ENCODE measurements at places on chromosomes 2 and 18.

DNA sequence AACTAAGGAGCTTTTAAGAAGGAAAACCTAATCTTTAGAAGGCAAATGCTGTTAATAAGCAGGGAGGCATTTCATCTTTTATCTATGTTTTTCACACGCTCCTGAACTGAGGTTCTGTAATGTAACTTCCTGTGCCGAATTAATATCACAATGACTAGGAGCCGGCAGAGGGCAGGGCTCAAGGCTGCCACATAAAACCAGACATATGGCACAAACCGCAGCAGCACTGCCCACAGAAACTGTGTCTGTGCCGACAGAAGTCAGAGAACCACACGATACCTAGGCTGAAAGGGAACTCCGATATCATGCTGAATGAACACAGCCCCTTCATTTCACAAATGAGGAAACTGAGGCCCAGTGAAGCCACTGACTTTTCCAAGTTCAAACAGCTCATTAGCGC, 112.1 kb downstream of the EIPR1 start:
- DNase-seq = no peak

GRCh38 chr2:161146996-161147395, 13.2 kb upstream of the TANK start:
- DNase-seq = no peak

DNA sequence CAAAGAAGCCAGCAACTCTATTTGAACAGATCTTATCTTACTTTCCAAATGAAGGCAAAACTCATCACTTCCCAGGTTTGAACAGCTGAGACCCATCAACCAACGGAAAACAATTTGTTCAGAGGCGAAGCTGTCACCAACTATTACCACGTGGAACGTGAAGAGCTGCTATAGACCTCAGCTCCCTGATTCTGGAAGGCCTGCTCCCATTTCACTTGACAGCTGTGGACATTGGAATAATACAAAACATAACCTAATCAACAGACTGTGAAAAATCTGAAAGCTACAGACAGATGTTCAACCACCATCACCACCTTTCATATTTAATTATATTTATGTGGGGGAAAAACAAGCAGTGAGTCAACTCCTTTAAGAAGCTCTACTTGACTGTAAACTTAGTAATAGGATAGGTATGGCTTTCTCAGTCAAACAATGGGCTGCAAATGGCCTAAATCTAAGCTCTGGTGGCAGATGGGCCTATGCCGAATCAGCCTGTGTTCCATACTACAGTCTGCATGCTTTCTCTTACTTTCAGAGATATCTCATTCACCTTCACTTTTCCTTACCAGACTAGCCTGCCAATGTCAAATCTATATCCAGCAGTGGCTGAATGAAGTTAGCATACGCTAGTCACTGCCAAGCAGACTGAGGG, 896.4 kb downstream of the TDRD15 start:
- DNase-seq = no peak

DNA sequence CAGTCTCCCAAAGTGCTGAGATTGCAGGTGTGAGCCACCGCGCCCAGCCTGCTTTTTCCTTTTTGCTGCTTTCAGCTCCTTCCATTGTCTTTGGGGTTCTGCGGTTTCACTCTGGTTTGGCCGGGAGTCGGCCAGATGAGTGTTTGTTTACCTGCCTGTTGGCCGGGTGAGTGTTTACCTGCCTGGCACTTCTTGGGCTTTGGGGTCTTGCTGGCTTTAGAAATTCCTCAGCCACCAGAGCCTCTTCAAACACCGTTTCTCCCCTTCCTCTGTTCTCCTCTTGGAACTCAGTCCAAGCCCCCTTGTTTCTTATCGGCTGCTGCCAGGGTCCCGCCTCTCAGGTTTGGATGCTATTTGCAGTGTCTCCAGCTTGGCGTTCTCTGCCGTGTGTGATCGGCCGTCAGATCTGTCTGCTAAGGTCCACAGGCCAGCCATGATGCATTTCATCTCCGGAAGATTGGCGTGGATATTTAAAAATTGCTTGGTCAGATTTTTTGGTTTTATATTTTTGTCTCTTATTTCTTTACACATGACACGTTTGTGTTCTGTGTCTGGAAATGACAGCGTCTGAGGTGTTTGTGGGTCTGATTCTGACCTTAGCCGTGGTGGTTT, 14.2 kb upstream of the GAL3ST2 start:
- DNase-seq = no peak

DNA sequence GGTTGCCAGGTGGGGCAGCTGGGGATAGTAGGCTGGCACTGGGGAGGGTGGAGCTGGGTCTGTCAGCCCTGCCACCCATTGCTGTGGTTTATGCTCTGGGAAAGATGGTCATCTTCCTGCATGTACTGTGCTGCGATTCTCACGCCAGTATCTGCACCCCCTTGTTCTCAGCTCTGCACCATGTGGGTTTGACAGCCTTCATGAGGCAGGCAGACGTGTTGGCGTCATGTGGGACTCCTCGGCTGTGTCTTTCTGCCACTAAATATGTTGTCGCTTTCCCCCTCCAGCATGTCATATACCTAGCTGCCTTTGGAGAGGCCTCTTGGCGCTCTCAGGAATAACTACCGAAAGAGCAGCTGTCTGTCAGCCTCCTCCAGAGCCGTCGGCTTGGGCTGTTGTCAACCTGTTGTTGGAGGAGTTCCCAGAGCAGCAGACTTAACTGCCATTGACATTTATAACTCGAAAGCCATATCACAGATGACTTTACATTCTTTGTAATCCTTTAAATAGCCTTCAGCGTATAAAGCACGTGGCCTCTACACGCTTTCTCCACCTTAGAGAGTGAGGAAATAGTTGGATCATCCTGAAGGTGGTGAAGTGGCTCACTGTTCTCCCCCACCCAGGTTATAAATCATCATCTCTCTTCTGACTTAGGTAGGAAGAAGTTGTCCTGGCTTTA, 80.4 kb upstream of the MGAT5 start:
- no peak for DNase-seq

GRCh38 chr2:46878886-46879285, 36.7 kb downstream of the MCFD2 start:
- no peak for DNase-seq

DNA sequence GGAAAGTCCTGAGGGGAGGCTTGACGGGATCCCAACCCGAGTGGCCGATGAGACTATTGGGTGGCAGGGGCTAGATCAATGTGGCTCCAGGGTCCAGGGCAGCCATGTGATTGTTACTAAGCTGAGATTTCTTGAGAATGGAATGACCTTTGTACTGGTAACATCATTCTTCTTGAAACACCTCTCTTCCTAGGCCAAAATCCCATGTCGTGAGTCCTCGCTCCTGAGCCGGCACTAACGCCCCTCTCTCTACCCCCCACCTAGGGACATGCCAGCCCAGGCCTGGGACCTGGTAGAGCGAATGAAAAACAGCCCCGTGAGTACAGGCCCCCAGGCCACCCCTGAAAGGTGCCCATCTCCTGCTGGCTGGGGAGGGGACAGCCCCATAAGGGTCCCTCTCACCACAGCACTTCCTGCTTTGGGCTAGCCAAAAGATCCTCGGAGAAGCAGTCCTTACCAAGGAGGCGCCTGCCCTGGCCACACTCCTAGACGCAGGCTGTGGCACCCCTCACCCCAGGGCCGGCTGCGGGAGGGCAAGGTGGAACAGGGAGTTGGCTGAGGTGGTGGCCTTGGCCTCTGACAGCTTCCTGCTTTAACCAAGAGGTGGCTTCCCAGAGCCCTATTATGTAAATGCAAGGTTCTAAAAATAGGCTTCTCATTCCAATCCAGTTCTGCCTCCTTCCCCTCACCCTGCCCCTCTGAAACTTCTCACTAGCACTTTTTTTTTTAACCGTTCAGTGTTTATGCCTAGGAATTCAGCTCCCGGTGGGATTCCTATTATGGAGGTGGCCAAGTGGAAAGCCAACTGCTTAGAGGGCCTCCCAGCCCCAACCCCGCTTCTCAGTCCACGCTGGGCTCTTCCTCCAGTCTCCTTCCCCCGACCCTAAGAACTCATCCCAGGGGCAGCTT, 126.6 kb upstream of the PPP1CB start:
- DNase-seq = no peak

GRCh38 chr2:112811841-112812306, 24.7 kb downstream of the IL1B start:
- DNase-seq = no peak

Data from COR-L47 (cell line).